CD4-positive, alpha-beta T cell (primary cell): ENCODE measurements at places on chromosomes 6 and 20. TPM values are rescaled to one million over a fixed set of nuclear protein-coding genes. Genes with fewer than 3 reads are reported as not detected.

BTBD9 gene
- 58.7 TPM for total RNA-seq

ELOVL4 gene
- 0.84 TPM for total RNA-seq

HAO1 gene
- not detected for total RNA-seq

DUSP15 gene
- not detected for total RNA-seq

POU5F1 gene
- total RNA-seq: not detected

ORC3 gene
- total RNA-seq: 12.1 TPM

FNDC11 gene
- 1.8 TPM for total RNA-seq

LEMD2 gene
- 122 TPM for total RNA-seq

EPHA7 gene
- not detected for total RNA-seq

TNF gene
- total RNA-seq: 34.2 TPM

PKIB gene
- total RNA-seq: 0.47 TPM

NOX3 gene
- total RNA-seq: not detected

PRRC2A gene
- 215 TPM for total RNA-seq

SYNDIG1 gene
- total RNA-seq: not detected

HLA-DOB gene
- 2.9 TPM for total RNA-seq

GRCh38 chr20:1950836-1951235, 43.0 kb downstream of the PDYN start:
- no peak for DNase-seq

GRCh38 chr6:53837865-53838769, 43.3 kb downstream of the LRRC1 start:
- DNase-seq: no peak

DNA sequence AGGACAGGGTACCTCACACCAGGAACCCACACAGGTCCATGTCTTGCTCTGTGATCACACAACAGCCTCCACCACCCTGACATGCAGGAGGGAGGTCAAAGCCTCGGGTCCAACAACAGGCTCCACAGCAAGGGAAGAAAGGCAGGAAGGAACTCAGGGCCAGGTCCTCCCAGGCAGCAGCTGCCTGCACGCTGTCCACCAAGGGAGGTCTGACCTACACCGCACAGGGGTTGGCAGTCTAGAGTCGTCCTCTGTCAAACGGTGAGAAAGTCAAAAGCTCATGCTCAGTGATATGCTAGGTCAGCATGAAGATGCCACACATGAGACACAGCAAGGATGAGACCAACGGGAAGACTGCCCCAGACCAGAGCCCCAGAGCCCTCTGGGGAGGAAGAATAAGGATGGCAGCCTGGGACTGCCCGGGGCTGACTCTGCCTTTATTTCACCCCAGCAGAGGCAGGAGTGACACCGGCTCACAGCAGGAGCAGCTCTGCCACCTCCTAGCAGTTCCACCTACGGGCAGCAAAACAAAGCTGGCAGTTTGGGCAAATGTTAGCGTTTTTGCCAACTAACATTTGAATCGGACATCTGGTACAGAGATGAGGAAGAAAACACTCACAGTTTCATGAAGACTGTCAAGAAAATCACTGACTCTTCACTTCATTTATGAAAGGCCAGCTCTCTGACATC, 8.5 kb downstream of the GMEB2 start:
- DNase-seq: no peak

DNA sequence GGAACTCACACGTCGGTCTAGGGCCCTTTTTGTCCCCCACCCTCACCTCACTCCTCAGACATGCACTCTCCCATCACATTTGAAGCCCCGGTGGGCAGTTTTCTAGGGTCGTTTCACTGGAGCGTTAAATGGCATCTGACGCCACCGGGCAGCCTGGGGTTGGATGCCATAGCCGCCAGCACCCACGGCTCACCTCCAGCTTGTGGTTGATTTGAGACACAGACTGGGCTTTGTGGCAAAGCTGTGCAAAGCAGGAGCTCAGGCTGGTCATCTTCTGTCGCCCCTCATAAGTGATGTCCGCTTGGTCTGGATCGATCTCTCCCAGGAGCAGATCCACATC, 530 bp downstream of the GOPC start:
- no peak for DNase-seq

DNA sequence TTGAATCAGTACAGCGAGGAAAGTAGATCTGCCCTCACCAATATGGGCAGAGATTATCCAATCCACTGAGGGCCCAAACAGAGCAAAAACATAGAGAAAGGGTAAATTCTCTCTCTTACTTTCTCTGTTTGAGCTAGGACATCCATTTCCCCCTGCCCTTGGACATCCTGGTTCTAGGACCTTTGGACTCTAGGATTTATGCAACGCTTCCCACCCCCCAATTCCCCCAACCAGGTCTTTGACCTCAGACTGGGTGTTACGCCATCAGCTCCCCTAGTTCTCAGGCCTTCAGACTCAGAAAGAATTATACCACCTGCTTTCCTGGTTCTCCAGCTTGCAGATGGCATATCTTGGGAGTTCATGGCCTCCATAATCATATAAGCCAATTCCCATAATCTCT, 10.2 kb upstream of the B3GAT2 start:
- DNase-seq: no peak

GRCh38 chr6:41716516-41717391, 18.7 kb downstream of the TFEB start:
- DNase-seq: no peak

DNA sequence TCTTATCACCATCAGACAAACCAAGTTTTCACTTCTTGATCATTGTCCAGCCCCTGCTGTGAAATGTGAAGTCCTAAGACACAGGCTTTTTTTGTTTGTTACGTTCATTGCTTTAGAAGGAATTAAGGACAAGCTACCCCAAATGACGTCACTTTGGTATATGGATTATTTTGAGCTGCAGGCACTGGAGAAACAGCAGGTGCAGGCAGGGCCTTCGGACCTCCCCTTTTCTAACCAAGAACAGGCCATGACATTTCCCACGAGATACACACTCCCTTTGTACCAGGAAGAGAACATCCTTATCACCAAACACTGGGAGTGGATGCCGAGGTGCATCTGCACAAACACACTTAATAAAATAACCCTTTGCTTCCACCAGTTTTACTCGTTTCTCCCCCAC, 418.0 kb upstream of the SULF2 start:
- no peak for DNase-seq

GRCh38 chr20:5642155-5642981, 107.8 kb upstream of the SHLD1 start:
- DNase-seq: no peak

DNA sequence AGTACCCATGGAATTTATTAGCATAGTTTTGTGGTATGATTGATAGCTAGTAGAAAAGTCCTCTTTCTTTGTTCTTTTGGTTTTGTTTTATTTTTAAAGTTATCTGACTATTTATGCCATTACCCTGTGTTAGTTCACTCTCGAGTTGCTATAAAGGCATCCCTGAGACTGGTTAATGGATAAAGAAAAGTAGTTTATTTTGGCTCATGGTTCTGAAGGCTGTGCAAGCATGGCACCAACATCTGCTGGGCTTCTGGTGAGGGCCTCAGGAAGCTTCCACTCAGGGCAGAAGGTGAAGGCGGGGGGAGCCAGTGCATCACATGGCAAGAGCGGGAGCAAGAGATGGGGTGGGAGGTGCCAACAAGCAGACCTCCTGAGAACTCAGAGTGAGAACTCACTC, 166.5 kb downstream of the MTHFD1L start:
- DNase-seq: no peak

- no peak for DNase-seq
These were observed 53.6 kb downstream of the HDDC2 start for GRCh38 chr6:125248136-125248535.

- no peak for DNase-seq
These were observed 4.8 kb downstream of the COL12A1 start for GRCh38 chr6:75201021-75201420.

GRCh38 chr20:45972500-45973183, 639 bp upstream of the ZNF335 start:
- DNase-seq: no peak

DNA sequence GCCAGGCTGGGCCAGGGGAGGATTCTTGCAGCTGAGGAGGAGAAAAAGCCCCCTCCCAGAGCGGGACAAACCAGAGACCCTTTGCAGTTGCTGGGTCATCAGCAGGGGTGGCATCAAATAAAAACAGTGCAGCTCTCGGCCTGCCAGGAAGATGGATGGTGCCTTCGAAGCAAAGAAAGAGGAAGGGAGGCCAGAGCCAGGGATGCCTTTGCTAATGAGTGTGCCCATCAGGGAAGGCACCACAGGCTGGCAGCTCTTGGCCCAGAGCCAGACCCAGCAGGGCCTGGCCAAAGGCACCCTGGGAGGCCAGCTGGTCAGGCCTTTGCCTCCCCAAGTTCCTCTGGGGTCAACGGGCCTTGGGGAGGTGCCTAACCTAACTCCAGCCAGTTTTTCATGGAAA, 26.3 kb upstream of the ZNF318 start:
- no peak for DNase-seq

GRCh38 chr6:139533573-139534471, 159.4 kb upstream of the CITED2 start:
- DNase-seq: no peak

- no peak for DNase-seq
These were observed 23.2 kb upstream of the SPAG4 start for GRCh38 chr20:35592339-35592974.

GRCh38 chr6:150018846-150019580, 6.3 kb downstream of the RAET1L start:
- no peak for DNase-seq

DNA sequence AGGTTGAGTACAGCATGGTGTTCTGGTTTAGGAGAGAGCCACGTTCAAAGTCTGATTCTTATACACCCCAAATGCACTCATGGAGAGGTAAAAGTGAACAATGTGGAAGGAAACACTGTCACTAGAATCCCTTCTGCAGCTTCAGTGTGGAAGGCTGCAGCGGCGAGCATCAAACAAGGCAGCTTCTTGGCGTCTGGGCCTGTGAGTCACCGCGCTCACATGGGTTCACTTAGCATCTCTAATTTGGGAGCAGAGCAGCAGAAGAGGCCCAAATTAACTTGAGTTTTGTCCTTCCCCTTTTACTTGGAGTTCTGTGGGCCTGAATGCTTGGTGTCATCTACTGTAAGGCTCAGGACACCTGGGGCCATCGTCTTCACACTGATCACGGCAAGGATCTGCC, 10.9 kb upstream of the E2F1 start:
- DNase-seq: no peak

DNA sequence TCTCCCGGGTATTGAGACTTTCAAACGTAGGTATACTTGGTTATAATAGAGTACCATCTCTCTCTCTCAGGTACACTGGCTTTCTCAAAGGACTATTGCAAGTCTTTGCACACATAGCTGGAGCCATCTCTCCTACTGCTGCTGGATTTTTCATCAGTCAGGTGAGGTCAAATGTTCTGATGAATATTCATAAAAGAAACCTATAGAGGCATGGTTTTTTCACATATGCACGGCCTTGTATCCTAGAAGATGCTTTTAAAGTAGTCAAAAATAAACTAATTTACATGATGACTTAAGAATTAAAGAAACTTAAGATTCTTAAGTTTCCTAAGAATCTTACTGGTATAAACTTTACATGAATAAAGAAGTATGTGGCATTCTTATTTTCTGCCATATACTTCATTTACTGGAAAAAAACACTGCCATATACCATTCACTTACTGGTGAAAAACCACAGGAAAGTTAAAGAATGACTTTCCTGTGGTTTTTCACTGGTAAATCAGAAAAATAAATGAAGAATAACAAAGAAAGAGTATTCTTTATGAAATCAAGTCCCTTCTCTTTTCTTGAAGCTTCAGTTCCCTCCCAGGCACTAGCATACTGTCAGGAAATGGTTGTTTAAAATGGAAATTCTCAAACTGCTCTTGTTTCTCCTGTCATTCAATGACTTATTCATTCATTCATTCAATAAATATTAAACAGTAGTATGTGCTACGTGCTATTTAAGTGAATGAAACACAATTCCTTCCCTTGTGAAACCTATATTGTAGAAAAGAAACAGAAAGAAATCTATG, 23.5 kb downstream of the SLC17A4 start:
- no peak for DNase-seq

GRCh38 chr6:164826831-164827468, 482.5 kb downstream of the C6orf118 start:
- DNase-seq: no peak

GRCh38 chr6:115934145-115934544, 126.5 kb downstream of the FRK start:
- DNase-seq: no peak

GRCh38 chr20:50107086-50107660, 5.8 kb downstream of the UBE2V1 start:
- no peak for DNase-seq

DNA sequence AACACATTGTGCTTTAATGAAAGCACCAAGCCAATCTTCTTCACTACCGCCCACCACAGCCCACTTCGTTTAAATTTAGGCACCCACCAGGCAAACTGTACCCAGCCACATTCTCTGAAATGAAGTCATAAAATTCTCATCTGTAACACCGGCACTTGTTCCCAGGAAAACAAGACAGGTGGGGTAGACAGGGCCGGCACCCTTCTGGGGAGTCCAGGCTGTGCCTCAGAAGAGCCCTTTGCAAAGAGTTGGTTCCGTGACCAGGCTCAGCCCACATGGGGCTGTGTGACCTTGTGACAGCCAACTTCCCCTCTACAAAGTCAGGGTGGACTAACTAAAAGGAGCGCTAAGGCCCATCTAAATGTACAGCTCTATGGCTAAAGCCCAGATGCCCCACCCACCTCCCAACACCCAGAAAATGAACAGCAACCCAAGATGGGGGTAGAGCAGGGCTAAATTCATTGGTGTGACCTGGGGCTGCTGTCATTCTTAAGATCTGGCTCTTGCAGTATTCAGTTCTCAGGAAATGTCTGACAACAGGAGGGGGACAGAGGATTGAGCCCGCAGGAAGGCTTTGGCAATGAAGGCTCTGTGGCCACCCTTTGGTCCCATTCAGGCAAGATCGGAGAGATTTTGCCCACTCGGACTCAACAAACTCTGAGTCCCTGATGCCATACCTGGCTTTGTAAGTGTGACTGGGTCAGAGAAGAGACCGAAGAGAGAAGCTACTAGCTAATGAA, 56.7 kb downstream of the TRERF1 start:
- DNase-seq: no peak

GRCh38 chr6:111747396-111747795, 125.9 kb downstream of the FYN start:
- DNase-seq: peak; percentile 55

DNA sequence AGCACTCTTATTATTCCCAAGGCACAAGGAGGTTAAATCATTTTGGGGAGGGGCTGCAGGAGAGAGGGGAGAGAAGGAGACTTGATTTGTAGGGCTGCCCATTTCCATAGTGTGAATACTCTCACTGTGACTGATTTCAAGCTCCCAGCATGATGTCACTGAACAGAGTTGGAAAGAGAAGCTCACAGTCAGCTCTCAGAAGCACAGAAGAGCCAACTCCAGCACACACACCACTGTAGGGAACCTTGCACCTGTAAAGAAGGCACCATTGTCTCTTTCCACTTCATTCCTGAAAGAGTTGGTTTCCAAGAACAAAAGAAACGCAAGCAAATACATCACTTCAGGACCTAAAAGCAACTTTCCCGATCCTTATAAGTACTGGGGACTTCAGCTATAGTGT, 12.7 kb upstream of the STK35 start:
- DNase-seq: no peak

DNA sequence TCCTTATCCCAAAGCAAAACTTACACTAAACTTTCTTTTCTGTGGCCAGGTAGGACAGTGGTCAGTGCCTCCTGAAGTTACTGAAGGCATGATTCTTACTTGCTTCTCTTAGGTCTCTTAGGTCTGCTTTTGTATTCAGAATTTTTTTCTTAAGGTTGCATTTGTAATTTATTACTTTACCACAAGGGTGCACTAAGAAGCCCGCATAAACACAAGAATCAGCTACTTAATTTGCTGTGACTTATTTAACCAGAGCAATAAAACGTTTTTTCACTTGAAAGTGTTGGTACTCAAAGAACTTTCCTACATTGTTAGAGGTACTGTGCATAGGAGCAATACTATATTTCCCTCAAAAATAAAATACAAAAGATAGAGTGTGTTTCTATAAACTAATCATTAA, 75.4 kb upstream of the LAMA2 start:
- no peak for DNase-seq
